ENCODE measurements at places on chromosomes 4 and X. TPM values are rescaled to one million over a fixed set of nuclear protein-coding genes. Genes with fewer than 3 reads are reported as not detected.

PNMA6A gene
- total RNA-seq = 8.6 TPM

MAGED2 gene
- total RNA-seq = 778 TPM

RS1 gene
- total RNA-seq = not detected

FRG2 gene
- total RNA-seq = not detected

MAGEB17 gene
- 0.11 TPM for total RNA-seq

ZNF41 gene
- 5.4 TPM for total RNA-seq

TMPRSS11B gene
- not detected for total RNA-seq

TLR1 gene
- total RNA-seq = 0.07 TPM

GRCh38 chr4:47494124-47494430, 9.0 kb downstream of the ATP10D start:
- no peak overlapping the region for H3K27ac ChIP-seq
- DNase-seq = no peak
- H3K27me3 ChIP-seq = no peaks in the 10 kb centered on the region
- H3K4me1 ChIP-seq = no peaks in the 10 kb centered on the region
- no peaks in the 10 kb centered on the region for H3K36me3 ChIP-seq
- no peak overlapping the region for H3K4me3 ChIP-seq

DNA sequence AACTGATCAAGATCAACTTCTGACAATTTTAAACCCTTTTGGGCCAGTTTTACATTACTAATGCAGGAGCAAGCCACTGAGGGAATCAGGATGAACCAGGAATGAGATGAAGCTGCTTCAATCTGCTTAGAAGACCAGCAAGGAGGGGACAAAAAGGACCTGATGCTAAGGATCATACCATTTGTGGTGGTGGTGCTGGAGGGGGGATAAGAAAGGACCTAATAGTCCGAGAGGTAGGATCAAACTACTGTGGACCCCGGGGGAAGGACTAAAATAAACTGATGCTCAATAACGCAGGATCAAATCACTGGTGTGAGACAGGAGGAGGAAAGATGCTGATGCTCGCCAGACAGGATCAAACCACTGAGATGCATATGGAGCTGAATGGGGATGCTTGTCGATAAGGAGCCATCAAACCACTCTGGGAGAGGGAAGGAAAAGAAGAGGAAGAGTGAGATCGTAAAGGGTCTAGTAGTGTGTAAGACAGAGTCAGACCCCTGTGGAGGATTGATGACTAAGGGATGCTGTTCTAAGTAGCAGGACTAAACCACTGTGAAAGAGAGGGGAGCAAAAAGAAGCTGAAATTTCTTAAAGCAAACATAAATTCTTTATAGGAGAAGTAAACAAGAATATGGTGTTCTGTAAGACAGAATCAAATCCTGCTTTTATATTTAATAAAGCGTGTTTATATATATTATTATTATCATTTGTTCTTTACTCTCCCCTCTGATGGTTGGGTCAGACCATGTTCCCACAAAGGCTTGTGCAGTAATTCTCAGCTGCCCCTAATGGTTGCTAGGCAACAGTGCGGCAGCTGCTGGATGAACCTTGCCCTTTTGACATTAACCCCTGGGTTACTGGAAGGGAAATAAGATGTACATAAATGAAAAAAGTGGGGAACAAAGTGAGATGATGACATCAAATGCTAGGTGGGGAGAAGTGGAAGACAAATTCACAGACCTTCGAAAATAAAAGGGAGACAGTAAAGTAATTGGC, 432.5 kb upstream of the FGF16 start:
- peak overlapping the region; percentile 8 for H3K4me3 ChIP-seq
- H3K36me3 ChIP-seq = no peaks in the 10 kb centered on the region
- DNase-seq = peak; percentile 60
- H3K27ac ChIP-seq = peak overlapping the region; percentile 78

- peak overlapping the region; percentile 60 for H3K27ac ChIP-seq
- H3K4me1 ChIP-seq = peaks cover 5% of the 10 kb centered on the region
- peak; percentile 45 for DNase-seq
Measured at GRCh38 chr4:22762548-22762947, 69.8 kb downstream of the GBA3 start.

DNA sequence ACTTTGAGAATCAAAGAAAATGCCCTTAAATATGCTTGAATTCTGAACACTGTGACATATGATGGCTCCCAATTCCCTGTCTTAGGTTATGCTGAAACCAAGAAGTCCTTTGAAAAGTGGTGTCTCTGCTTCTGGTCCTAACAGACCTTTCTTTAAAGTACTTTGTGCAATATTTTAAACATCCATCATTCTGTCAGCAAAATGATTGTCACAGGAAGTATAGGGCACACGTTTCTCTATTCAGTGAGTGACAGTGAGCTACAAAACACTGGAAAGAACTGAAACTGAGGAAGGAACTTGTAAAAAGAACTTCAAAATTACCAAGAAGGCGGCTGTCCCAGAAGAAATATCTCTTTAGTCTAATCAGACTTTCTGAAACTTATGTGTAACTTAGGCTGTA, 12.2 kb upstream of the NUP54 start:
- no peak overlapping the region for H3K27ac ChIP-seq
- H3K4me1 ChIP-seq = no peaks in the 10 kb centered on the region
- H3K4me3 ChIP-seq = no peak overlapping the region
- H3K36me3 ChIP-seq = peaks cover 31% of the 10 kb centered on the region
- H3K27me3 ChIP-seq = no peaks in the 10 kb centered on the region
- DNase-seq = no peak

DNA sequence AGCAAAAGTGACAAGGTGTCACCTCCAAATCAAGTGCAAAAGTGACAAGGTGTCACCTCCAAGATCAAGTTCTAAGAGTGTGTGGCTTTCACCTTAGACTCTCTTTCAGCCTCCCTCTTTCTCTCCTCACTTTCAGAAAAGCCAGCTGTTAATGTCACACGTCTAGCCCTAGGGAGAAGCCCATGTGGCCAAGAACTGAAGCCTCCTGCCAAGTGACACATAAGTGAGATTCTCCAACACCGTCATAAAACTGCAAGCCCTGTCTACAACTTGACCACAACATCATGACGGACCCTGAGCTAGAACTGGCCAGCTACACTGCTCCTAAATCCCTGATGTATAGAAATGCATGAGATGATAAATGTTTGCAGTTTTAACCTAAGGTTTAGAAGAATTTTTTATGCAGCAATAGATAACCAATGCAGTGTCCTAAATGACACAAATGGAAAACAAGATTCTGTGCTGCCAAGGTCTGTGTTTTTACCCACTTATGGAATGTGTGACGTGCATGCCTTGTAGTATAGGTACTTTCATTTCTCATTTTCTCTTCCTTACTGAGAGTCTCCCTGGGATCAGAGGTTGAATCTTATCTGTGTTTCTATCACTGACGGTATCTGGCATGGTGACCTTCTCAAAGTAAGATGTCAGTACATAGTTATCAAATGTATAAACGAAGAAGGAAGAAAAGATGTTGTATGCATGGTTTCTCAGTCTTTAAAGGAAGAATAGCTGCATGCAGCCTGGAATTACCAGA, 25.0 kb downstream of the NLGN4X start:
- H3K4me3 ChIP-seq = no peak overlapping the region
- no peaks in the 10 kb centered on the region for H3K36me3 ChIP-seq
- DNase-seq = no peak
- H3K27me3 ChIP-seq = no peaks in the 10 kb centered on the region

DNA sequence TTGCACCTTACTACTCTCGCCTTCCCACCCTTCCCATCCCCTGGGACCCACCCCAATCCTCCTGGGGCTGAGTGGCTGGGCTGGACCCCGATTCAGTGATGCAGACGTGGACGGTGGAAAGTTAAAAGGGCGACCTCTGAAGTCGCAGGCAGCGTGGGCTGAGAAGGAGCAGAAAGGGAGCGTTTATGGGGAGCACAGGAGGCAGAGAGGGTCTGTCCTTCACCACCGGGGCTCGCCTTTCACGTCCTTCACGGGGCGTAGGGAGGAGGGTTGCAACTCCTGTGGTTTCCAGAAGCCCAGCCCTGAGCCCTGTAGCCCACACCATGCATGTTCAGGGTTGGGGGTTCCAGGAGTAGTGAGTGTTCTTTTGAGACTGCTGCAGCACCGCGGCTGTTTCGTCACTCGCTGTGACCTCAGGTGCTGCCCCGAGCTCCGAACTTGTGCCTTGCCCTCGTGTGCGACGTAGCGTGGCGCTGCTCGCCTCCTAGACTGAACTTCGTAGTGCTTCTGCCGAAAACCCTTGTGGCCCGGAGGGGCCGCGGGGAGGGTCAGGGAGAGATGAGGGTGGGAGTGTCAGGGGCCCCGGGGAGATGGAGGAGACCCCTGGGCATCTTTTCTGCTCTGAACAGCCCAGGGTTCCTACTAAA, 1.6 kb downstream of the NHS start:
- H3K27me3 ChIP-seq = peaks cover 35% of the 10 kb centered on the region
- no peaks in the 10 kb centered on the region for H3K36me3 ChIP-seq
- peaks cover 11% of the 10 kb centered on the region for H3K4me1 ChIP-seq
- peak; percentile 8 for DNase-seq
- H3K27ac ChIP-seq = no peak overlapping the region
- H3K4me3 ChIP-seq = peak overlapping the region; percentile 35

DNA sequence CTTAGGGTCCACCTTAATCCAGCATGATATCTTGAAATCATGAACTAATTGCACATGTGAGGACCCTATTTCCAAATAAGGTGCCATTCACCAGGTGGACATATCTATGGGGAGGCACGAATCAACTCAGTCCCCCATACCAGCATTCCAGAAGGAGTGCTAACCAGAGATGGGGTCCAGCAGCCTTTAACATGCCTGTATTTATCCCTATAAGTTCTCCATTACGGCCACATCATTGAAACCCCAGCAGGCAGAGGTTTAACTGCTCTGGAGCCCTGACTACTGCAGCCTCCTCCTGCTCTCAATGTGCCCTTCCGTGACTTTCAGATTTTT, 3.2 kb upstream of the ASMTL start:
- H3K36me3 ChIP-seq = no peaks in the 10 kb centered on the region
- peaks cover 6% of the 10 kb centered on the region for H3K27me3 ChIP-seq
- DNase-seq = no peak
- no peak overlapping the region for H3K4me3 ChIP-seq
- no peak overlapping the region for H3K27ac ChIP-seq

DNA sequence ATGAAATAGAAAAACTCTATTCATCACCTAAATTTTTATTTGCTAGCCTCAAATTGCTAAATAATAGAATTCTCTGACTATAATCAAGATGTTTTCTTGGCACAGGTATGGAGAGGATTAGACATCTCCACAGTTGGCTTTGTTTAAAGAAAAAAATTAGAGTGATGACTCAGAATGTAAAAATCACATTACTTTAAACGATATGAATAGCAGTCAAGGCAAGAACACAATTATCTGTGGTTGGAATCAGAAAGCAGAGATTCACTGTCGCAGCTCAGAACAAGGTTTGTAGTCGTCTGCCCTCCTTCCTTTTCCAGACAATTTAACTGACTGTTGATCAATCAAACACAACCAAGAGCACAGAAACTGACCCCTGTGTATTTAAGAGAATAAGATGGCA, 32.2 kb upstream of the CCKAR start:
- DNase-seq = no peak
- no peak overlapping the region for H3K27ac ChIP-seq
- H3K4me1 ChIP-seq = no peaks in the 10 kb centered on the region
- no peak overlapping the region for H3K4me3 ChIP-seq
- no peaks in the 10 kb centered on the region for H3K36me3 ChIP-seq
- H3K27me3 ChIP-seq = no peaks in the 10 kb centered on the region

GRCh38 chr4:128307123-128307571, 19.5 kb upstream of the PGRMC2 start:
- no peak overlapping the region for H3K27ac ChIP-seq
- H3K4me1 ChIP-seq = peaks cover 32% of the 10 kb centered on the region
- H3K36me3 ChIP-seq = no peaks in the 10 kb centered on the region
- DNase-seq = no peak
